ENCODE measurements at places on chromosomes 7 and 10.

- DNase-seq, result no peak
These were observed 18.7 kb downstream of the SRRM3 start for GRCh38 chr7:76220185-76221057.

- no peak for DNase-seq
These were observed 128.7 kb downstream of the C1GALT1 start for GRCh38 chr7:7311001-7311400.

DNA sequence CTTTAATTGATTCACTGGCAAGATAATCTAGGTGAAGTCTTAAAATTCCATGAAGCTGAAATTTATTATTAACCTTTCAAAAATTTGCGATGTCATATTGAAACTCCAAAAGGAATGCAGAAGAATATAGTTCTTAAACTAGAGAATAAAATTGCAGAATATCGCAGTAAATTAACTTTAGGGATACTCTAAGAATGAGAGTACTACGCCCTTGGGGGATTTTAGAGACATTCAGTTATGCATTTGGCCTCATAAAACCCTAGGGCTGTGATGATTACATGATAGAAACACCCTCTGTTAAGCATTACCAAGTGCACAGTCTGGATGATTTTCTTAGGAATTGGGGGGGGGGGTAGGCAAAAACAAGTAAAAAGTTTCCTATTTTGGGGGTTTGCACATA lies 3.7 kb downstream of the WNT2 start:
- no peak for DNase-seq

DNA sequence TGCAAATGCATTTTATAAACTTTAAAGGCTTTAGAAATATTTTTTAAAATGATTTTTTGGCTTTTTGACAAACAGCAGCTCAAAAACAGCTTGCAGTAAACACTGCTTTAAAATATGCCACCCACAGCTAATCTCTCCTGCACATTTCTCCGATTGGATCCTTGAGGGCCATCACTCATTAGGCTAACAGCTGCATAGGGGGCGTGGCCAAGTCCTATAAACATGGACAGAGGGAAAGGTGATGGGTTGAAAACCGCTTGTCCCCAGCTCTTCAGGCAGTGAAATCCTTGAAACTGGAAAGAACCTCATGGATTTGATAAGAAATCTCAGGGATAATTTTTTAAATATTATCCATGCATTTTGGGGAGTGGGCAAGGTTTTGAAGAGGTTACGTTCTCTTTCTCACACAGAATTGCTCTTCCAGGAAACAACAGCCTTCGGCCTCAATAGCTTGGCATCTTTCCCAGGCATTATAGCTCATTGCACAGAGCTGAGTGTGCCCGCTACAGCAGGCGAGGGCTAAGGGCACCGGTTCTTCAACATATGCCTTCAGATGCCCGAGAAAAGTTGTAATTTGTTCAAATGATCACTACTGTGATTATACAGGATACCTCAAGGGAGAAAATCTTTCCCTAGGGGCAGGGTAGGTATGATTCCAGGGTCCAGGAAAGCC lies 1.7 kb downstream of the PLEKHS1 start:
- no peak for DNase-seq

GRCh38 chr10:86366033-86366901 lies at the start of gene GRID1:
Gene GRID1, minus strand, starts transcription at chr10:86366795.
- DNase-seq, result no peak

GRCh38 chr10:17850501-17850900 lies 41.4 kb downstream of the MRC1 start:
- no peak for DNase-seq
